Prostate gland (tissue), 2 donors: ENCODE measurements at places on chromosomes 16 and 17. TPM values are rescaled to one million over a fixed set of nuclear protein-coding genes. Genes with fewer than 3 reads are reported as not detected.
A peak's percentile ranks its signal among the peaks of the same experiment; 100 is the strongest.

- H3K36me3 ChIP-seq = no peaks in the 10 kb centered on the region
- no peak overlapping the region for H3K27ac ChIP-seq
- H3K4me3 ChIP-seq = no peak overlapping the region
- no peaks in the 10 kb centered on the region for H3K27me3 ChIP-seq
- no peak for DNase-seq
- no peaks in the 10 kb centered on the region for H3K4me1 ChIP-seq
Measured at GRCh38 chr17:63399856-63400255, 46.2 kb downstream of the CYB561 start.

- H3K4me1 ChIP-seq = no peaks in the 10 kb centered on the region
- H3K27me3 ChIP-seq = no peaks in the 10 kb centered on the region
Measured at GRCh38 chr17:8952191-8952590, 13.3 kb downstream of the PIK3R5 start.

DNA sequence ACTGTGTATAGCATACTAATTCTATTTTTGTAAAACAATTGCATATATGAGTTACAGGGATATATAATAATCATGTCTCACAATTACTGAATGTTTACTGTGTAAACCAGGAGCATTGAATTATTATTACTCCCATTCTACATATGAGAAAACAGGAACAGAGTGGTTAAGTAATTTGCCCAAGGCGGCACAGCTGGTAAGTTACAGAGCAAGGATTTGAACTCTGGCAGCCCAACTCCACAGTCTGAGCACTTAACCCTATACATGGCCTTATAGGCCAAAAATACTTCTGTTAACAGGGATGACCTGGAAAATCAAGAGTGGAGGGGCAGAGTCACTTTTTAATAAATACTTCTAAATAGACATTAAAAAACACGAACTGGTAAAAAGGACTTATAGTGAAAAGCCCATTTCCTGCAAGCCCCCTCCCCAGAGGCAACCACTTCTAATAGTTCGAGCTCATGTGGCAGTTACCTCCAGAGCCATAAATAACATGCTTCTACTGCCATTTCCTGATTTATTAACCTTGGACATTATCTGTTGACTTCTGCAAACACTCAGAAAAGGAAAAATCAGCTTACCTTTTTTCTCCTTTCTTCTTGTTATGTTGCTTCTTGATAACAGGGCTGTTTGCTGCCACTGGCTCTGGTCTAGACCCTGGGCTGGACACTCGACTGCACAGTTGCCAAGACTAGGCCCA lies 22.1 kb upstream of the ADGRG1 start:
- DNase-seq = no peak
- H3K4me3 ChIP-seq = no peak overlapping the region
- H3K27ac ChIP-seq = no peak overlapping the region
- no peaks in the 10 kb centered on the region for H3K27me3 ChIP-seq
- H3K36me3 ChIP-seq = no peaks in the 10 kb centered on the region

DNA sequence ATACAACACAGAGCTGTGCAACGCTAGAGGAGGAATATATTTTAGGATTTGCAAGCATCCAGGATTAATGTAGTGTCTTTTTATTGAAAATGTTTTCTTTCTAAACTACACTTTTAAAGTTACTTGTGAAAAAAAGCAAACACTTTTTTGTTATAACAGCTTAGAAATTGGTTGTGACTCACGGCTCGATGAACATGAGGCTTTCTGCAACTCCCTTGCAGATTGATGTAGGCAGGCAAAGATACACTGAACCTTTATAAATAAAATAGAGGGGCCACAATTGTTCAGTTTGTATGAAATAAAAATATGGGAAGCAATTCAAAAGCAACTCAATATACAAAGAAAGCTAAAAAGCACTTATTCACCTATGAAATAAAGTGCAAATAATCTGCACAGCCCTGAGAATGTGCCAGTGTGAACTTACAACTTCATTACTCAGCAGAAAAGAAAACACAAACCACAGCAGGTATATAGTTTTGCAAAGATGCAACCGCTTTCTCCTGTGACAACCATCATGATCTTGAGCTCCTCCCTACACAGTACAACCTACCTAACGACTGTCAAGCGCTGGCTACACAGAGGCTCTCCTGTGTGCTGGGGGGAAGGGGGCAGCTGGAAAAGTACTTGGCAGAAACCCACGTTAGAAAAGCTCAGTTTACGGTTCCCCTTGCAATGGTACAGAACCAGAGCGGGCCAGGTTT lies 948 bp downstream of the LUC7L start:
- no peaks in the 10 kb centered on the region for H3K27me3 ChIP-seq
- H3K27ac ChIP-seq = peak overlapping the region; percentile 96
- DNase-seq = no peak
- H3K4me3 ChIP-seq = peak overlapping the region; percentile 74

- H3K36me3 ChIP-seq = no peaks in the 10 kb centered on the region
- no peaks in the 10 kb centered on the region for H3K27me3 ChIP-seq
- no peak overlapping the region for H3K27ac ChIP-seq
- H3K4me1 ChIP-seq = no peaks in the 10 kb centered on the region
- no peak for DNase-seq
- H3K4me3 ChIP-seq = no peak overlapping the region
Measured at GRCh38 chr17:31216031-31216751, 80.8 kb downstream of the OMG start.

RANGRF gene
- total RNA-seq = 30.1 TPM
